ENCODE measurements at places on chromosomes 1 and 21.

- no peak for DNase-seq
Measured at GRCh38 chr1:92975551-92976232, 14.4 kb upstream of the DIPK1A start.

DNA sequence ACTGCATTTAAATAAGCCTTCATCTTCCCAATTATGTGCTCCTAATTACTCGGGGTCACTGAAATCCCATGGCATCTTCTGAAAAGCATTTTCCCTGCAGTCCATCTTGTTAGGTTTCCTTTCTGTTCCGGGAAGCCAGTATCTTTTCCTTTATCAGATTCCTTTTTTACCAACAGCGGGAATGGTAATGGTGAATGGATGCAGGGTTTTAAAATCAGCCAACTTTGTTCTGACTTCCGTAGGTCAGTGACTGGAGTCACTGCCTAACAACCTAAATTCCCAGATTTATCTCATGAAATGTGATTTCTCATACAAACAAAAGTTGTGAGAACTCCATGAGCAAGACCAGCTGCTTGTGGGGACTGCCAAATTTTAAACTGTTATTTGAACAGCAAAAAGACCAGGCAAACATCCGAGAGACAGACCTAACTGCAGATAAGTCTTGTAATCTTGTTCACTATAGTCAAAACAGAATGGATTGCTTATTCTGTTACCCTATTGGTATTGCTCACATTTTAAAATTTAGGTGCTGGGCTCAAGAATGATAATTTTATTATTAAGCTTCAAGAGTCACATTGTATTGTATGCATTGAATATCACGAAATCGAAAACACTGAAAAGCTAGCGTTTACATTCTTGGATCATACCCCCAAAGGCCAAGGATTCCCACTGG, 1.2 kb upstream of the RWDD3 start:
- no peak for DNase-seq

DNA sequence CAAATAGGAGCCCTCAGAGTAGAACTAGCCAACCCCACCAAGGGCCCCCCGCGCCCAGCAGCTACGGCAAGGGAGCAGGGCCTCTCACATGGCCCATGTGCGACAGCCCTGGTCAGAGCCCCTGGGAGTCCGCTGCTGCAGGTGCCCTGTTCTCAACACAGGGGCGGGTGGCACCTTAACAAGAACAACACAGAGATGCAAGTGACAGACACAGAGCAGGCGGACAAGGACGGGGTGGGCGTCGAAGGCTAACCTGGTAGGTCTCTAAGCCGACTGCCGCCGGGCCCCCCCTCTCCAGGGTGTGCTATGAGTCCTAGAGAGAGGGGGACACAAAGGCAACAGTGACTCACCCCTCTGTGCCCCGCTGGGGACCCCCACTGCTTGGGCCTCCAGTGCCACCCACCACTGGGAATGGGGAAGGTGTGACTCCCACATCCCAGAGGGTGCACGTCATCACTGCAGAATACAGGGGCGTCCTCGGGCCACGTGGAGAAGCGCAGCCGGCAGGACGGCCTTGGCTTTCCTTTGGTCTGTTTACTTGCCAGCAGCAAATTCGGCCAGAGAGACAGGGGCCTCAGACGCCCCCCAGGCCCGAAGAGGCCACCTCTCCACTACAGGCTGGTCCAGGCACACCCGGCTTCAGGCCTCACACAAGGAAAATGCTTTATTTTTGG, 44.8 kb downstream of the PRDM15 start:
- DNase-seq: no peak

- no peak for DNase-seq
Measured at GRCh38 chr21:29164323-29164942, 34.0 kb downstream of the MAP3K7CL start.

GRCh38 chr1:66532798-66533783, 862 bp upstream of the SGIP1 start:
- DNase-seq: no peak

- DNase-seq: peak; percentile 7
Measured at GRCh38 chr21:38228537-38228936, 28.3 kb upstream of the KCNJ15 start.

- DNase-seq: no peak
Measured at GRCh38 chr1:95427525-95427924, 193.5 kb downstream of the RWDD3 start.

DNA sequence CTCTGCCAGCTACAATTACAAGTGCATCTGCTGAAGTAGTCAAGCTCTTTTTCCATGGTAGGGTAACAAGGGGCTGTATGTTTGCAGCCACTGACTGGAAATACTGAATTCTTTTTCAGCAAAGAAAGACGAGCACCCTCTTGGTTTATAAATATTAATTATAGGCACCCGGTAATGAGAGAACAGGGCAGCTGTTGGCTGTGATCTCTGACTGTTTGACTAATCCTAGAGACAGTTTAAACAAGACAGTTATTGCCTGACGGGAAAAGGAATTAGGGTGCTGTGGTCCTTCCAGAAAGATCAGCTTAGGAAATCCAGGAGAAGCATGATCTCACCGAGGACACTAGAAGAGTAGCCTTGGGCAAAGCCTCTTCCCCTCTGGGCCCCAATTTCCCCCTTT, 183.7 kb upstream of the ZC3H12A start:
- no peak for DNase-seq

DNA sequence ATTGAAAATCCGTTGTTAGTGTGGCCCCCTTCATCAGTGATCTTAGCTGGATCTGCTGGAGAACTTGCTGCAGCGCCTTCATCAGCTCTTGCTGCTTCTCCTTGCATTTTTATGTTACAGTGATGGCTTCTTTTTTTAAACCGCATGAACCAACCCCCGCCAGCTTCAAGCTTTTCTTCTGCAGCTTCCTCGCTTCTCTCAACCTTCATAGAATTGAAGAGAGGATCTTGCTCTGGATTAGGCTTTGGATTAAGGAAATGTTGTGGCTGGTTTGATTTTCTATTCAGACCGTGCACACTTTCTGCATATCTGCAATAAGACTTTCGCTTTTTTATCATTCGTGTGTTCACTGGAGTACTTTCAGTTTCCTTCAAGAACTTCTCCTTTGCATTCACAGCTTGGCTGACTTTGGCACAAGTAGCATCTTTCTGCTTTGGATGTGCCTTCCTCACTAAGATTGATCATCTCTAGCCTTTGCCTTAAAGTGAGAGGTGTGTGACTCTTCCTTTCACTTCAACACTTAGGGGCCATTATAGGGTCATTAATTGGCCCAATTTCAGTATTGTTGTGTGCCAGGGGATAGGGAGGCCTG, 13.1 kb downstream of the RNF187 start:
- no peak for DNase-seq

DNA sequence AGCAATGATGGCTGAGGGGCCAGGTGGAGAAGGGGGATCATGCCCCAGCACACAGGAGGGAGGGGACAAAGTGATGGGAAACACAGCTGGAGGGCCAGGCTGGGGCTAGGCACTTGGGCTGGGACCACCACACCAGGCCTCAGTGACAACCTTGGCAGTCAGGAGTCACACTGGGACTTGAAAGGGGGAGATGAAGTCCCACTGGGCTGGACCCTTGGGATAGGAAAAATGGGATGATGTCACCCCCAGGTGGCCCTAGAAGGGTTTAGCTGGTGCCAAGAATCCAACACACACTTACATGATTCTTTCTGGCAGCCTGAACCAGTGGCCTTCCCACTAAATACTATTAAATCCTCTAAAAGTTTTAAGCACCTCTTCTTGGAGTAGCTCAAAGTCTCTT, 17.1 kb downstream of the ZBTB17 start:
- DNase-seq: no peak

GRCh38 chr1:235504122-235504493, at the start of gene B3GALNT2:
TSS of gene B3GALNT2 (minus strand) at chr1:235504452. CDS start at chr1:235504252, 200 bp downstream.
- no peak for DNase-seq

GRCh38 chr1:230743899-230744298, 3.3 kb upstream of the CAPN9 start:
- DNase-seq: no peak

DNA sequence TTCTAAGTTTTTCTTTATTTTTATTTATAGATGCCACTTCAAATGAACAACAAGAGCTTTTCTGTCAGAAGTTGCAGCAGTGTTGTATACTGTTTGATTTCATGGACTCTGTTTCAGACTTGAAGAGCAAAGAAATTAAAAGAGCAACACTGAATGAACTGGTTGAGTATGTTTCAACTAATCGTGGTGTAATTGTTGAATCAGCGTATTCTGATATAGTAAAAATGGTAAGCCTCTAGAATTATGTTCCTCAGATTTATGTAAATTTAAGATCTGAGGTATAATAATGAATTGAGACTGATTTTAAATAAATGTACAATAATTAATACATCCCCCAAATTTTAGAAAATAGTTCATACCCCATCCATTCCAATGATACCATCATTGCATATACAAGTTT, 43.9 kb downstream of the PPP2R5A start:
- no peak for DNase-seq

DNA sequence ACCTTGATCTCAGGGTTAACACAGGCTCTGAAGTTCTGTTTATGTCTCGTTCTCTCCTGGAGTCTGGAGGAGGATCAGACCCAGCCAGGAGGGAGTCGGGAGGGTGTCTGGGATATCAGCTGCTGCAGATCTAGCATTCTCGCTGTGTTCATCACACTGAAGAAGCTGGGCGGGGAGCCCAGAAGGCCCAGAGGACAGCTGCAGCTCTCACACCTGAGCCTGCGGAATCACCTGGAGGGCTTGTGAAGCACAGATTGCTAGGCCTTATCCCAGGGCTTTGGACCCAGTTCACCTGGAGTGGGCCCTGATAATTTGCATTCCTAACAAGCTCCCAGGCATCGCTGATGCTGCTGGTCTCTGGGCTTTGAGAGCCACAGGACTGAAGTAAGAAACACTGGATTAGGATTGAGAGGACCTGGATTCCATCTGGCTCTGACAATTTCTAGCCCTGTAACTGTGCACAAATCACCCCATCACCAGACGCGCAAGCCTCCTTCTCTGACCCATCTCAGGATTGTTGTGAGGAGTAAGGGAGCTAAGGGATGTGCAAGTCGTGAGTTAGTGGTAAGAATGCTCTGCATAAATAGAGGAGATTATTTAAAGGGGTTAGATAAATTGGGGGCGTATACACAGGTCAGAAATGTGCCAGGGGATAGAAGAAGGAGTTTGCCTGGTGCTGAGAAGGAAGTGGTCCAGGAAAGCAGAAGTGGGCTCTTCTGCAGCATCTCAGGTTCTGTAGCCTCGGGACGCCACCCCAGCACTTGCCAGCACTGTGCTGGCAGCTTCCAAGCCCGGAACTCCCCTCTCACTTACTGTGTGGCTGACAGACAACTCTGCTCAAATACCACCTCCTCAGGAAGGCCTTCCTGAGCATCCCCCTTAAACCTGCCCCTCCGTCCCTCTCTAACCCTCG, 19.1 kb downstream of the ABCA4 start:
- DNase-seq: no peak

DNA sequence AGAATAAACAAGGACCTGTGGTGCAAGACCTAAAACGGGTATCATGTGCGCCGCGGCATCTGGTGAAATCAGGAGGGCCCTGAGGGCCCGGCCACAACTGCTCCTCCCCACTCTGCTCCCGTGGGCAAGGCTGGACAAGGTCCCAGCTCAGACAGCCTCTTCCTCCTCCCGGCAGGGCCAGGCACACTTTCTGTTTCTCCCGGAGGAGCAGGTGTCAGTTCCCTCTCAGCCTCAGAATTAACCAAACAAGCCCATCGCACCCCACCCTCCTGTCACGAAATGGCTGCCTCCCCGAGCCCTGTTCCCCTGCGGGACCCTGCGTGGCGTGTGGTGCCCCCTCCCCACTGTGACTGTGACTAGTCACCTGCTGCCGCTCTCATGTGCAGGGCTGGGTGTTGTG, 15.2 kb downstream of the PTTG1IP start:
- DNase-seq: no peak

DNA sequence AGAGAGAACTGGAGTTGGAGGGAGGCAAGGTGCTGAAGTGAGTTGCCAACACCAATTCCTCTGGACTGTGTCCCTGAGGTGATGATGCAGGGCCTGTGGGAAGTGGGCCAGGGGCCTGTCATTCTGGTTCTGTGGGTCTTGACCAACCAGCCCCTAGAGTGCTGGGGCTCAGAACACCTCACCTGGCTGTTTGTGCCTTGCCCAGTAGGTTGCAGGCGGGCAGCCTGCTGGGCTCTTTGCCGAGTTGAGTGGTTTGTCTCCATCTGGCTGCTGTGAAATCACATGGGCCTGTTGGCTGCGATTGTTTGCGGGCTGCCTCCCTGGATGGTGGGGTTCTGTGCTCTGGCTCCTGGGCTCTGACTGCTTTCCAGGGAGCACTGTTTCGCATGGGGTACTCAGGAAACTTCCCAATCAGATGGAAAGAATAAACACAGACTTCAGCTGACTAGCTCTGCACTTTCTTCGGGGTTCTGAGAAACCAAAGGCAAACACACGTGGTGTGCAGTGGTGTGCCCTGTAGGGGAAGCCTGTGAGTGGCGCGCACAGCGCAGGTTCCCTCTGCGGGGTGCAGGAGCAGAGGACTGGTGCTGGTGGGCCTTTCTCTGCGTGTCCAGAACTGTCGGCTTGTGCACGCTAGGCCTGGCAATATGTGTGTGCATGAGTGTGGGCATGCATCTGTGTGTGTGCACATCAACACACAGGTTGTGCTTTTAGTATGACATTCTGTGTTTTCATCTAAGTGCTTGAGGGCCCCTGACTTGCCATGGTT, 95.1 kb downstream of the RHOU start:
- DNase-seq: no peak

DNA sequence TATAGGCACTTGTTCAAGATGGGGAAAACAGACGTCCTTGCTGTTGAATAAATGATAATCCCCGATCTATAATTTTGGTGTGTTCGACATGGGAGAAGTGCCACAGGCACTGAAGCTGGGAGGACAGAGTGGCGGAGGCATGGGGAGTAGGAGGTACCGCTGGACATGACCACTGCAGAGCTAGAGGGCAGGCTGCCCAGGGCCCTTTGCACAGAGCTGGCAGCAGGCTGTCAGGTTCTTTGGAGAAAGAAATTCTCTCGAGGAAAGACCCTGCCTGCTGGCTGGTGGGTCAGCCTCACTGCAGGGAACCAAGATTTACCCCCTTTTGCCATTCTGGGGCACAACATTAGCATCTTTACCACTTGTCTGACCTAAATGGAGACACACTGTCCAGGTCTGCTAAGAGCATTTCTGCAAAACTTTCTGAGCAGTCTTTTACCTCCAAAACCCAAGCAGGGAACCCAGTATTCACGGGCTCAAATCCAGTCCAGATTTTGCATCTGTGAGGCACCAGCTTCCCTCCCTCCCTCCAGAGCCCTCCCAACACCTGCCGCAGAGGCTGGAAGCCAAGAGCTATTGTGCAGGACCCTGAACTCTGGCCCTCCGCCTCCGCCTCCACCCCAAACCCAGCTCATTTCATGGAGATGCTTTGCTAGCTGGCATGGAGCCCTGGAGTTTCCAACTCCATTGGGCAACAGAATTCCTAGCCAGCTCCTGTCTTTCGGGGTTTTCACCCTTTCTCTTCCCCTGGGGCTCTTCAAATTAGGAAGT, 142.3 kb downstream of the PLXNA2 start:
- DNase-seq: no peak

GRCh38 chr21:42509244-42509643, 4.4 kb upstream of the SLC37A1 start:
- no peak for DNase-seq

GRCh38 chr1:21919520-21919919, 17.6 kb downstream of the HSPG2 start:
- DNase-seq: no peak

- no peak for DNase-seq
Measured at GRCh38 chr1:53655931-53656746, 82.8 kb downstream of the GLIS1 start.

- no peak for DNase-seq
Measured at GRCh38 chr1:208134491-208134890, 109.7 kb downstream of the PLXNA2 start.

All from HL-60 (cell line).